ENCODE measurements at places on chromosomes 3 and 15.

GRCh38 chr15:88131937-88132336 lies 124.6 kb downstream of the NTRK3 start:
- peak; percentile 6 for DNase-seq

DNA sequence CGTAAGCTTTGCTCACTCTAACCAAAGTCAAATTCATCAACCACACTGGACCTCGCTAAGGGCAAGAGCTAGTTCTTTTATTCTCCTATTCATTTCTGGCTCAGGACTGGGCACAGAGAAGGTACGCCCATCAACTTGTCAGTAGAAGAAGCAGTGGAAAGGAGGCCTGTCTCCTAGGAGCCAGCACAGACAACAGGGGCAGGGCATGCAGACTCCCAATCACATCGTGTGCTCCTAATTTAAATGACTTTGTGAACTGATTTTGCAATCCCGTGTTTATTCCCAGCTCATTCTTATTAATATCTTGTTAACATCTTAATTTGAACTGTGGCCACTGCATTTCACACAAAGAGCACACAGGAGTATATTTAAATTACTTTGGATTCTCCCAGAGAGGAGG lies 161.1 kb upstream of the BCL6 start:
- no peak for DNase-seq

DNA sequence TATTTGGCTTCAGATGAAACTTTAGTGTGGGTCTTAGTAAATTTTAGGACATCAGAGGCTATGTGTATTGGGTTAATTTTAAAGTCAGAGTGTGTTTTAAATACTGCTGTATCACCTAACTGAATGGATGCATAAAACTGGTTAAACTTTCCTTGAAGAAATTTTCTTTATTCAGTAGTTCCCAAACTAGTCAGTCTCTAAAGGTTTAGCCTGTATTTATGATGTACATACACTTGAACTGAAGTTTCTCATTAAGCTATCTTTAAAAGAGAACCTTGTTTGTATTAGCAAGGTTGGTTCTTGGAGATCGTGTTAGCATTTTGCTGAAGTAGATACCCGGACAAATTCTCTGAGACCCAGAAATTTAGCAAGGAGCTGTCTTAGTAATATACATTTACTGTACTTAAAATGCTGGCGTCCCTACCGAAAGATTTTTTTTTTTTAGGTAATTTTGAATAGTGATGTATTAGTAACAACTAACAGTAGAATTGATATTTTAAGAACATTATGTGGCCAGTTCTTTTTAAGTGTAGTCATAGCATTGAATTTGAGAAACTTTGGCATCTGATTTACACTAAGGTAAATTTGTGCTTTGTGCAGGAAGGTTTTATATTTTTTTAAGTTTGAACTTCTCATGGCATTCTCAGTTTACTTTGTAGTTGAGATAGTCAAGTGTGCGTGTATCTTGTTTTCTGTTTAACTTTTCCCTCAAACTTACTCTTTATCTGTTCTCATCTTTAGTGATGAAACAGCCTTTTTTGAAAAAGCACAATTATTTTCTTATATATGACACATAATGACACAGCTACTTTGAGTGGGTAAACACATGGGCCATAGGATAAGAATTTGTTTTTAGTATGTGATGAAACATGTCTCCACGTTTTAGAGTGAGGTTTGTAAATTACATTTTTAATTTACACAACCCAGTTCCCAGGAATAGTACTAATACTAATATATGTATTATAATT lies 2.9 kb downstream of the DIPK2A start:
- no peak for DNase-seq

- DNase-seq = no peak
Observed at GRCh38 chr3:128740621-128741020, 14.6 kb downstream of the RAB7A start.

DNA sequence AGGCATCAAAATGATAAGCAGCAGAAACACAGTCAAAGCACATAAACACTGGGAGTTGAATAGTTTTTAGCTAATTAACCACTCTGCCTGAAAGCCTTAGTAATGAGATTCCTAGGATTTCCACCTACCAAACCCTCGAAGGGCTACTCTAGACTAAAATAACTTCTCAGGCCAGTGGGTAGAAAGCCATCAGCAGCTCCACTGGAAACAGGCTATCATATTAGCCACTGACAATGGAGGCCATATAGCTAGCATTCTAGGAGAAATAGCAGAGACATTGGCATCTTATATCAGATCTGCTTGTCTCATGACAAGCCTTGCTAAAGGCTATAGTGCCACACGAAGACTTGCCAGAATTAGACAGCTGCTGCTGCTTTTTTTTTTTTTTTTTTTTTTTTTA lies 4.5 kb upstream of the CAPN3 start:
- no peak for DNase-seq

DNA sequence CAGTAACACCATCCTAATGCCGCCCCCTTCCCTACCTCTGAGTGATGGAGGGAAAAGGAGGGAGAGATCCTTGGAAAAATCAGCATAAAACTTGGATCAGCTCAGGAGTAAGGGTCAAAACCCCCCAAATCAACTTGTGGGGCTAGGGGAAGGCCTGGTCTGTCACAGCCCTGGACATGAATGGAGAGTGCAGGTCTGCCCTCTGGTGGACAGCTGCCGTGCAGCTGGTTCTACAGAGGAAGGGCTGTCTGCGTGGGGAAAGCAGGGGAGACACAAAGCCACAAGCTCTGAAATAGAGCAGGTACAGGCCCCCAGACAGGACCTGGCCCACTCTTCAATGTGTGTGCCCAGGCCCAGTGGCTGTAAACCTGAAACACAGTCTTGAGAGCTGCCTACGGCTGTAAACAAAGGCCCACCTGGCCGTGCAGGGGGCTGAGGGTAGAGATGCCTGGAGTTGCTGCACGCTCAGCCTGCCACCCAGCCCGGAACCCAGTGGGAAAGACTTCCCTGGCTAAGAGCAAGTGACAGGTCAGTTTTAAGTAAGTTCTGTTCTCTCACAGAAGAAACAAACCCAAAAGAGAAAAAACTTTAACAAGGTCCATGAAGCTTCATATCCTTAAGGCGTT lies 16.4 kb downstream of the CLK3 start:
- peak; percentile 51 for DNase-seq

- no peak for DNase-seq
Observed at GRCh38 chr15:78324144-78324543, 16.0 kb upstream of the CRABP1 start.

DNA sequence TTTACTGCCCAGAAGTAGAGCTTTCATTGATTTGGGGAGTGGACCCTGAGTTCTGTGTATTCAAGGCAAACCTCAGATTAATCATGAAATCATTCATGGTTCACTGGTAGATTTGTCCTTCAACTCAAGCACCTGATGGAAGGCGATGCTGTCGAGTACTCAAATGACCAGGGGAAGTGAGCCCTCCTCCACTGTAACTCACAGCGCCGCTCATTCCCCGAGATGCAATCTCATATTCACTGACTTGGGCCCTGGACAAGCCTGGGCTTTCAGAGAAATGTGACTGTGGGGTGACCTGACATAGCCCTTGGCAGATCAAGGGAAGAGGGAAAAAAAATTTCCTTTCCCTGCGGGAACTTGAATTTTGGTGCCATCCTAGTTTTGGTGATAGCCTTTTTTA lies 156.7 kb upstream of the BHLHE40 start:
- no peak for DNase-seq

GRCh38 chr3:182909318-182910040 lies 70.9 kb downstream of the DCUN1D1 start:
- DNase-seq = no peak
